Foreskin keratinocyte (primary cell): ENCODE measurements at places on chromosomes 7 and 10. TPM values are rescaled to one million over a fixed set of nuclear protein-coding genes. Genes with fewer than 3 reads are reported as not detected.

OR6B1 gene
- not detected in 2 replicates for total RNA-seq

DNA sequence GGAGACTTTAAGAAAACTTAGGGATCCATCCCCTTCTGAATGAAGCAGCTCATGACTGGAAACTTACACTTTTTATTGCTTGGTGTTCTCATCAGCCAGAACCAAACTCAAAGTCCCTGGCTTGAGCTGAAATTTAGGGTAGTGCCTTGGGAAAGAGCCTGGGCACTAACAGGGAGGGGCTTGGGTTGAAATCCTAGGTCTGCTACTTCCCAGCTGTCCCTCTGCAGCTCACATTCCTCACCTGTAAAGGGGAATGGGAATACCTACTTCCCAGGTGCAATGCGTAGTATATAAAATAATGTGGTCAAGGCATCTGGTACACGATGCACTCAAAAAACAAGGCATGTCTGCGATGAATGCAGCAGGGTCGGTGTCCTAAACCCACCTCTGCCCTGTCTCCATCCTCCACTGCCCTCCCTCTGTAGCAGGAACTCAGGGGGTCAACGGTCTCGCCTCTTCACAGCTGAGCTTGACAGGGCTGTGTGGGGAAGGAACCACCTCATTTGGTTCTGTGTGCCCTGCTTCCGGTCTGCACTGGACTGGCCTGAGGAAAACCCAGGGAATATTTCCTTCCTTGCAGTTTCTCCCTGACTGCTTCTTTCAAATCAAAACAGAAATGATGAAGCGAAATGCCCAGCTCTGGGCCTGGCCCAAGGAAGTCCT, 80.0 kb downstream of the COBL start:
- DNase-seq = no peak

GRCh38 chr7:12314199-12314598, 89.5 kb downstream of the VWDE start:
- no peak for DNase-seq

GRCh38 chr10:75187961-75188426, 22.6 kb upstream of the VDAC2 start:
- peak; percentile 87 for DNase-seq
